ENCODE measurements at places on chromosomes 16 and 17. TPM values are rescaled to one million over a fixed set of nuclear protein-coding genes. Genes with fewer than 3 reads are reported as not detected.
A peak's percentile ranks its signal among the peaks of the same experiment; 100 is the strongest.

The CSH1 gene
- not detected for total RNA-seq

The APOH gene
- total RNA-seq: not detected

The TPSG1 gene
- not detected for total RNA-seq

The SYNGR3 gene
- 19.8 TPM for total RNA-seq

The TMC7 gene
- not detected for total RNA-seq

The HEATR9 gene
- total RNA-seq: not detected

The PIK3R5 gene
- 69.9 TPM for total RNA-seq

The ATP2C2 gene
- not detected for total RNA-seq

The CSH2 gene
- total RNA-seq: not detected

The SPAG5 gene
- total RNA-seq: 10.1 TPM

The TLCD1 gene
- total RNA-seq: 3.1 TPM

DNA sequence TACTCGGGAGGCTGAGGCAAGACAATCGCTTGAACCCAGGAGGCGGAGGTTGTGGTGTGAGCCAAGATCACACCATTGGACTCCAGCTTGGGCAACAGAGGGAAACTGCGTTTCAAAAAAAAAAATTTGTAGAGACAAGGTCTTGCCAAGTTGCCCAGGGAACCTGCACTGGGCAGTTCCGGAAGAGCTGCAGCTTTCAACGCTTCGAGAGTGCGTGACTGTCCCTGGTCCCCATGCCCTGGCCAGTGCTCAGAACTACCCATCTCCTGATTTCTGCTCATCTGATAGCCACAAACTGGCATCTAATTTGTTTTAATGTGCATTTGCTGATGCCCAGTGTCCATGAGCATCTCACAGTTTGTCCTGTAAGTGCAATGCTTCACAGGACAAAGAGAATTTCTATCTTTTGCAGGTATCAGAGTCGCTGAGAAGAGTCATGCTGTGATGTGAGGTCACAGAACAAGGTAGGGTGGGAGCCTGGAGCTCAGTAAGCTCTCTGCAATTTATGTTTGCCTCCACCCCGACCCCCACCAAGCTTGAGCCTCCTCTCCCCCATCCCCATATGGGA is 3.9 kb downstream of the ACTG1 start:
- no peak for DNase-seq

DNA sequence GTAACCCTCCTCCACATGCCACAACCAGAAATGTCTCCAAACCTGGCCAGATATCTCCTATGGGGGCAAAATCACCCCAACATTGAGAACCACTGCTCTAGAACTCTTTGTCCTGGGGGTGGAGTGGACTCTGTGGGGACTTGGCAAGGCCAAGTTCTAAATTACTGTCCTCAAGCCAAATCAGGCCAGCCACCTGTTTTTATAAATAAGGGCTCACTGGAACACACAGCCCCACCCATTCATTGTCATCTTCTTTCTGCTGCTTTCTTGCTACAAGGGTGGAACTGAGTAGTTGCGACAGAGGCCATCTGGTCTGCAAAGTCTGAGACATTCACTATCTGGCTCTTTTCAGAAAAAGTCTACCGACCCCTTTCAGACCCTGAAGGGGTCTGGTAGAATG is 26.8 kb upstream of the TMEM220 start:
- no peak for DNase-seq

DNA sequence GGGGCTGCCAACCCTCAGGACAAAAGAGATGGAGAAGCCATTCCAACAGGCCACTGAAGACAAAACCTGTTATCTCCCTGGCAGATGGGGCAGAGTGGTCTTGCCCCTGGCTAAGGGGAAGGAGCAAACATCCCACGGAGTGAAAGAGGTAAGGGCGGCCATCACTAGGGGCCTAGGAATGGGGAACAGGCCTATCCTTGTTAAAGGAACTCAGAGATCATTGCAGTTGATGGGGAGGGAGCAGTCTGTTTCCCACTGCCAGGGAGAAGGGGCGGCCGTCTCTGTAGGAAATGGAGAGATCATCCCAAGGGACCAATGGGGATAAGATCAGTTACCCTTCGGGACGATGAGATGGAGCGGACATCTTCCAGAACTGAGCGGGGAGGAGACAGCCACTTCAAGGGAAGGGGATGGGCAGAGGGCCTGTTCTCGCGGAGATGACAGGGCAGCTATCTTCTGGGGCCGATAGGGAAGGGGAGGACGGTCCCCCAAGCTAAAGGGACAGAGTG is 581 bp upstream of the TMEM208 start:
- no peak for DNase-seq

DNA sequence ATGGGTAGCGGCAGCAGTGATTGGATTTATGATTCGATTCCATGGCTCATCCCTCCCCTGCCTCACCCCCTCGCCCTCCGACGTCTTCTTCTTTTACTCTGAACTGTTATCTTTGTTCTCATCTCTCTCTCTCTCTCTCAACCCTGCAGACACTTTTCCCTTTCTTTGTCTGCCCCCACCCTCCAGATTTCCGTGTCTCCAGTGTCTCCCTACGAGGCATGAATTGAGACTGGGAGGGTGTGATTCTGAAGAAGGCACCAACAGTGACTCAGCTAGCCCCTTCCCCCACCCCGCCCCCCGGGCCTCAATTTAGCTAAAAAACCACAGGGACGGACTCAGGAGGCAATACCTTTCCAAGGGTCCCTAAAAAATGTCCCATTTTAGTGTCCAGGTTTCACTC is 47.6 kb upstream of the STH start:
- no peak for DNase-seq

DNA sequence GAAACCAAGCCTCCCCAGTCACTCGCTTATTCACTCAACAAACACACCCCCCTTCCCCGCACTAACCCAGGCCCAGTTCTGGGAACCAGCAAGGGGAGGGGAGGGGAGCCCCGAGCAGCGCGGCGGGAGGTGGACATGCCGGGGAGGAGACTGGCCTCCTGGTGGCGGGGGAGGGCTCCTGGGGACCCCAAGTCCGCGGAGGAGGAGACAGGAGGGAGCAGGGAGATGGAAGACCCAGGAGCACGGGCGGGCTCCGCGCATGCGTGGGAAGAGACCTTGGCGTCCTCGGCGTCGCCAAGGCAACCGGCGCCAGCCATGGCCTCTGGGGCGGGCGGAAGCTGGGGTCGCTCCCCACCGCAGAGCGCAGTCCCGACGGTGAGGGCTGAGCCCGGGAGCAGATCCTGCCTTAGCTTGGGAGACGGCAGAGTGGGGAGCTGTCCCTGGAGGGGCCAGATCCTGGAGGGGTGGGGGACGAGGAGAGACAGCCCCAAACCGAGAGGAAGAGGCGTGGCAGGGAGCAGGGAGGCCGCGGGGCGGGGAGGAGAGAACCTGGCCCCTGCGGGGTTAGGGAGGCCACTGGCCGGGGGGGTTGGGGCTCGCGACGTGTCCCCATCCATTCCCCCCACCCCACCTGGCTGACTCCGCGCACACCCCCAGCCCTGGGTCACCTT is at the start of gene PRR29:
PRR29 (plus strand) TSS at position 302 of the 671 bp plus-strand sequence; CDS start at position 316, 14 bp downstream.
- peak; percentile 80 for DNase-seq

DNA sequence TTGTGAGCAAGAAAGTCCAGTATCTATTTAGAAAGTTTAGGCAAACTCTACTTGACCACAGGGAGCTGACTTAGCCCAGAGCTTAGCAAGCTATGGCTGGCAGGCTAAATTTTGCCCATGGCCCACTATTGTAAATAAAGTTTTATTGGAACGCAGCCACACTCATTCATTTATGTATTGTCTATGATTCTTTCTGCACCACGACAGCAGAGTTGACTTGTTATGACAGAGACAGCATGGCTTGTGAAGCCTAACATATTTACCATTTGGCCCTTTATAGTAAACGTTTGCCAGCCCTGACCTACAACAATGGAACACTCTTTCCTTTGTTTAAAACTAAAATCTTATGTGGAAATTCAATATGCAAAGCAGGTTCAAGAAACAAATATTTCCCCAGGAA is 100.0 kb upstream of the ZFHX3 start:
- DNase-seq: no peak

- no peak for DNase-seq
Observed at GRCh38 chr17:52049051-52049450, 109.5 kb downstream of the CA10 start.

- DNase-seq: no peak
Observed at GRCh38 chr17:17886726-17887125, 49.9 kb upstream of the SREBF1 start.

DNA sequence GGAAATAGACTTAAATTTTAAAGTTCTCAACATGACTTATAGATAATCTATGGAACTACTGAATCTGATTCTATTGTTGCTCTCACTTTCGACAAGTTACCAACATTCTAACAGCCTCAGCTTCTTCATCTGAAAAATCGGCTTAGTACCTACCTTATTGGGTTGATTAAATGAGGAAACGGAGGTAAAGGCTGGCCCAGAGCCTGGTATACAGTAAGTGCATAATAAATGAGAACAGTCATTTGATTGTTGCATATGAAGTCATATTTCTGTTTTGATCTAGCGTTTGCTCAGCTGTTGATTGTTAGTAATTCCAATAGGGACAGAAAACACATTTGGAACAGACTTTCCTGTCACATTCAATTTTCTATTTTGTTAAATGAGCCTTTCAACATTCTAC is 4.6 kb downstream of the VPS35L start:
- no peak for DNase-seq

GRCh38 chr16:5965321-5965720 is 867.7 kb upstream of the EEF2KMT start:
- no peak for DNase-seq

DNA sequence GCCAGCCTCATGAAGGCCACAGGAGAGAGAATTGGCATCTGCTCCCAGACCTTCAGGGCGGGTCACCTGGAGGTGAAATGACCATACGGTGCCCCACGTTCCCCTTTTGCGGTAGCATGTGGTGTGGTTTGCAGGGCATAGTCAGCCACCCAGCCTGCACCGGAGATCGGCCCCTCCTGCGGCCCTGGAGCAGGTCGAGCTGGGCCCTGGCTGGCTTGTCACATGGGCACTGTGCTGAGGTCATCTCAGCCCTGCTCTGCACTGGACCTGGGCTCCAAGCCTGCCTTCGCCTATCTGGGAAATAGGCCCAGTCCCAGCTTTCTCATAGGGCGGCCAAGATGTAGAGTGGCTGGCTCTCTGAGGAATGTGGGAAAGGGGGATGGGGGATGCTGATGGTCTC is 16.2 kb downstream of the GSE1 start:
- DNase-seq: no peak

- no peak for DNase-seq
Observed at GRCh38 chr16:62135911-62136310, 99.7 kb upstream of the CDH8 start.

GRCh38 chr16:23249830-23250229 is 52.3 kb upstream of the SCNN1B start:
- no peak for DNase-seq

DNA sequence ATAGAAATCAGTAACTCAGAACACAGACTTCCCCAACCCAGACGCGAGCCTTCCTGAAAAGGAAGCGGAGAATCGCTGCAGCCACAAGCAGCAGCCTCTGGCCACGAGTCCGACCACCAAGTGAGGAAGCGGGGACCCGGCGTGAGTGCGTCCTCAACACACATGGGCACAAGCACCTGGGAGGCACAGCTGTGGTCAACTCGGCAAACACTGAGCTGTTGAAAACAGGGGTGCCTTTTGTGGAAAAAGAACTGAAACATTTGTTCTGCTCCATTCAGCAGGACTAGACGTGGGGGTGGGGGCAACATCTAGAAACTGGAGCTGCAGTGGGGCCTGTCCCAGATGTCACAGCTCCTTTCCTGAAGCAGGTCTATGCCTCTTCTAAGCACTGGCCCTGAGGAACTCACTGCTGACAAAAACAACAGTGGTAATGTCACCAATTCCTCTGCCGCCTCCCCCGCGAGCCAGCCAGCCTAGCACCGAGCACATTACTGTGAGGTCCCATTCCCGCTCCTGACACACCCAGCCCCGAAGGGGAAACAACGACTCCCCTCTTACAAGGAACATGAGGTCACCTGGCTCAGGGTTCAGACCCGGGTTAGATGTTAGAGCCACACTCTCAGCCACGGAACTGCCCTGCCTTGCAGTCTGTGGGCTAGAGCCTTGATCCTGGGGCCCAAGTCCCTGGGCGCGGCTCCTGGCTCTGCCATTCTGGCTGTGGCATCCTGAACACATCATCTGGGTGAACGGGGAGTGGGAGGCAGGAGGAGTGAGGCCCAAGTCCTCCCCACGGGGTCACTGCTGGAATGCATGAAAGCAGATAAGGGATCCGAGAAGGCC is 29.0 kb downstream of the KDM8 start:
- DNase-seq: peak; percentile 81

DNA sequence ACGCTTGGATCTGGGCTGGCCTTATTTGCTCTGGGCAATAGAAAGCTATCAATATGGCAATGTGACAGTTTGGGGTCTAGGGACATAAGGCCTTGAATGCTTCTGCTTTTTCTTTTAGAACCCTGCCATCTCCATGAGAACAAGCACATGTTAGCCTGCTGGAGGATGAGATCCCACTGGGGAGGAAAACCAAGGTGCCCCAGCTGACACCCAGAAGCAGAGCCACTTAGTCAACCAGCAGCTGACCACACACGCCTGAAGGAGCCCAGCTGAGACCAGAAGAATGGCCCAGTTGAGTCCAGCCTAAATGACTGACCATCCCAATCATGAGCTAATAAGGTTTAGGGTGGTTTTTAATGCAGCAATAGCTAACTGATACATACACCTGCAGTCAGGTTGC is 171.2 kb downstream of the AHSP start:
- no peak for DNase-seq

GRCh38 chr17:2102931-2103809 is 48.3 kb downstream of the HIC1 start:
- no peak for DNase-seq

DNA sequence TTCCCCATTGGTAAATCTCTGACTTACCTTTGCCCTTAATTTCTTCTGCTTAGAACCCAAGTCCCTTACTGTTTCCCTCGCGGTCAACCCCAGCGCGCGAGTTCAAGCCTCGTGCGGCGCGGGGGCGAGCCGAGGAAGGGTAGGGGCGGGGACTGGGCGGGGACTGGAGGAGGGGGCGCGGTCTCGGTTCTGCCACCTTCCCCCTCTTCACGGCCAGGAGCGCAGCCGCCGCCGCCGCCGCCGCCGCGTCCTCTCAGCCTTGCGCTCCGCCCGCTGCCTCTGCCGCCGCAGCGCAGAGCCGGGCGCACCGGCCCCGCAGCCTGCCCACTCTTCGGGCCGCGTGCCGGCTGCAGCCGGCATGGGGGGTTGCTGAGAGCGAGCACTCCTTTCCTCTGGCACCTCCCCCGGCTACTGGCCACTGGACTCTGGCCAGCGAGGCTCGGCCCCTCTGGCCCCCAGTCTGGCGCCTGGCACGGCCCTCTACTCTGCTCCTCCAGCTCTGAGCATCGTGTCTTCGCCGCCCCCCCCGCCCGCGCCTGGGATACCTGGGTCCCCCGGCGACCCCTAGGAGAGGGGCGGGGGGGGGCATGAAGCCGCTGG is at the start of gene RAPGEFL1:
RAPGEFL1 (plus strand) TSS at position 196 of the 600 bp plus-strand sequence; CDS start at position 588, 392 bp downstream.
- DNase-seq: peak; percentile 88

GRCh38 chr16:49410226-49410625 is 36.6 kb downstream of the C16orf78 start:
- DNase-seq: no peak

GRCh38 chr17:29619251-29619650 is 3.5 kb downstream of the CORO6 start:
- peak; percentile 30 for DNase-seq

All from B cell (primary cell).